ENCODE measurements at places on chromosomes 1 and 21. TPM values are rescaled to one million over a fixed set of nuclear protein-coding genes. Genes with fewer than 3 reads are reported as not detected.

LEPR gene
- 3.3 TPM for total RNA-seq

MATN1 gene
- total RNA-seq, result 0.31 TPM

SPAG17 gene
- total RNA-seq, result not detected

TMEM234 gene
- 15.6 TPM for total RNA-seq

PKLR gene
- not detected for total RNA-seq

GPR153 gene
- total RNA-seq, result 5.6 TPM

CD84 gene
- total RNA-seq, result 13.4 TPM

KANK4 gene
- total RNA-seq, result not detected

LEMD1 gene
- not detected for total RNA-seq

PGLYRP3 gene
- total RNA-seq, result not detected

NLRP3 gene
- total RNA-seq, result 3.5 TPM

SPATC1L gene
- total RNA-seq, result not detected

Data from natural killer cell treated with Interleukin-12 subunit alpha and Interleukin-12 subunit beta and Interleukin-15 and Interleukin-18, amount 100 ng/mL, for 72 hours (primary cell).